ENCODE measurements at places on chromosomes 1 and 21. TPM values are rescaled to one million over a fixed set of nuclear protein-coding genes. Genes with fewer than 3 reads are reported as not detected.

DNA sequence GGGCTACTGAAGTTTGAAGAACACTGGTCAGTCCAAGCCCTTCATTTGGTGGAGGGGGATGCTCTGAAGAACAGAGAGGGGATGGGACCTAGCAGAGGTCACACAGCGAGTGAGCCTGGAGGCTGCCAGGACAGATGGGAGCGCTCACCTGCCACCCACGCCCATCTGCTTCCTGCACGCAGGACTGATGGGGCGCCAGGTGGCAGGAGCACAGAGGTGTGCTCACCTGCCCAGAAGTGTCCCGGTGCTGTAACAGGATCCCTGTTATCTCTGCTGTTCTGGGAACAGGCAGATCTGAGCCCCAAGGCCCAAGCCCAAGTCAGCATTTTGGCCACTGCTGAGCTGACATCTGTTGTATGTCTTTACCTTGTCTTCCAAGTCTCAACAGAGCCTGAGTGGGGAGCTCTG lies 40.5 kb downstream of the EPHB2 start:
- DNase-seq, result no peak

Gene PRAMEF8
- not detected for total RNA-seq

Gene DCDC2B
- total RNA-seq, result not detected

DNA sequence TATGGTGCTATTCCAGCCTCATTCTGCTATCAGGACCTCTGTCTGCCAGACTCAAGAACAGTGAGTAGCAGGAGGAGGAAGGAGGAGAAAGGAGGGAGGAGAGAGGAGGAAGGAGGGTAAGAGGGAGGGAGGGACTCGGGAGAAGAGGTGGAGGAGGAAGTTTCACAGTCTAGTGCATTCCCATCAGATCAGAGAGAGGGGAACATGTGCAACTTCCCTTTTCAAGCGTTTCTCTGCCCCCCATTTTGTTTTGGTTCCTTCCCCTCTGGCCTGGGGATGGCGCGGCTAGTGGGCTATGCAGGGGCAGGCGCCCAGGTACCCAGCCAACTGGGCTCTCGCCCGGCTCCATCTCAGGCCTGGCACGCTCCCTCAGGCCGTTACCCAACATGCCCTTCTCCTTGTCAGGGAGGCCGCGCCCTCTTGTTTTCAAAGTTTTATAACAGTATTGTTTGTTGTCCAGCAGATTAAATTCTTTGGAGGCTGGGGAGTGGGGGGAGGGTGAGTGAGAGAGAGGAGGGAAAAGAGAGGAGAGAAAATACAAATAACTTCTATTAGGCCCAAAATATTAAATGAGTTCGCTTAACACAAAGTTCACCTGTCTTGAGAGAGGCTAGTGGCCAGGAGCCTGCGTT lies 56.0 kb downstream of the CD46 start:
- peak; percentile 66 for DNase-seq

DNA sequence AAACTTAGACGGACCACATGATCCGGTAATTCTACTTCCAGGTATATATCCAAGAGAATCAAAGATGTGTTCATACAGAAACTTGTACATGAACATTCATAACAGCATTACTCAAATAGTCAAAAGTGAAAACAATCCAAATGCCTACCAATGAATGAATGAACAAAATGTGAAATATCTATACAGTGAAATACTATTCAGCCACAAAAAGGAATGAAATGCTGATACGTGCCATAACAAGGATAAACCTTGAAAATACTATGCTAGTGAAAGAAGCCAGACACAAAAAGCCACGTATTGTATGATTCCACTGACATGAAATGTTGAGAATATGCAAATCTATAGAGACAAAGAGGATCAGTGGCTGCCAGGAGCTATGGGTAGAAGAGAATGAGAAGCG lies 18.3 kb downstream of the TARBP1 start:
- DNase-seq, result no peak

GRCh38 chr1:106699433-106699832 lies 357.0 kb upstream of the PRMT6 start:
- DNase-seq, result no peak

- no peak for DNase-seq
These were observed 306.6 kb downstream of the CTH start for GRCh38 chr1:70717656-70718055.

Gene MTARC2
- total RNA-seq, result 25.9 TPM

Data from heart right ventricle (tissue), 16 donors.